ENCODE measurements at places on chromosomes 12 and 14.
A peak's percentile ranks its signal among the peaks of the same experiment; 100 is the strongest.

- no peak for DNase-seq
Observed at GRCh38 chr14:89264196-89264800, 152.7 kb downstream of the FOXN3 start.

- no peak for DNase-seq
Observed at GRCh38 chr14:103161054-103161397, 37.8 kb downstream of the TNFAIP2 start.

DNA sequence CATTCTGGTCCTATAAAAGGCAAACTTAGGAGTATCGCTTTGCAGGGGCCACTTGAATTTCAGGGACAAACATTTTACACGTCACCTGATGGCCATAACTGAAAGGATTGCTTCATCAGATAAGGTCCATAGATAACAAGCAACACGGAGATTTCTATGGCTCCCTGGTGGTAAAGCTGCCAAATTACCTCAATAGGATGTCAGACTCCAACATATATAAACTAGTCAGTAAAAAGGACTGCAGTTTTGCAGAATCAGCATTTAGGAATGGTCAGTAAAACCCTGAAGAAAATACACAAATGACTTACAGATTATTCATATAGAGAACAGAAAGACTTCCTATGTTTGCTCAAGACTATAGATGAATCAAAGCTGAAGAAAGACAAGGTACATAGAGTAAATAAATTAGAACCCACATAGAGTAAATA is 66.1 kb upstream of the GRIP1 start:
- DNase-seq: no peak

- DNase-seq: no peak
Observed at GRCh38 chr12:17215759-17216570, 610.0 kb upstream of the LMO3 start.

GRCh38 chr12:80593766-80594165 is 113.7 kb upstream of the MYF6 start:
- no peak for DNase-seq

GRCh38 chr14:80003138-80003537 is 208.2 kb downstream of the DIO2 start:
- no peak for DNase-seq

DNA sequence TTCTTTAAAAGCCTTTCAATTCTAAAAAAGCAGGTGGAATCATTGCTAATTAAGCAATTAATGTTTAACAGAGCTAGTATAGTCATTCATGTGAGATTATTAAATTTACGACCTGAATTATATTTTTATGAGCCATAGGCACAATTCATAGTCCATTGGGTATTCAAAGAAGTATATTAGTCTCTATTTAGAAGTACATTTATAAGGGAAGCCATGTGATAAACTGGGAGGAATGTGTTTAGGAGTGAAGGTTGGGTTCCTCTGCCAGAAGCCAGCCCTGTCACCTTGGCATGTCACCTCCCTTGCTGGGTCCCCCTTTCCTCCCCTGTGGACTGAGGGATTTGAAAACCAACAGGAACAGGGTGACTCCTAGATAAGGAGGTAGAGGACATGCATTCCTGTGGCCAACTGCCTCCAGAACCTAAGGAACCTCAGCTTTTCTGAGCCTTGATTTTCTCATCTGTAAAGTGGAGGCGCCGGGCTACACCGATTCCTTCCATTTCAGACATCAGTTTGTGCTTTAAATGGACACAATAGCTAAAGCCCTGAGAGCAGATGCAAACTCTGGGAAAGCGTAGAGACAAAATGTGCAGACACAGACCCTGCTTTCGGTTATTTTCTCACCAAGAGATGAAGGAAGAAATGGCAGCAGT is 5.4 kb upstream of the KRT2 start:
- no peak for DNase-seq

DNA sequence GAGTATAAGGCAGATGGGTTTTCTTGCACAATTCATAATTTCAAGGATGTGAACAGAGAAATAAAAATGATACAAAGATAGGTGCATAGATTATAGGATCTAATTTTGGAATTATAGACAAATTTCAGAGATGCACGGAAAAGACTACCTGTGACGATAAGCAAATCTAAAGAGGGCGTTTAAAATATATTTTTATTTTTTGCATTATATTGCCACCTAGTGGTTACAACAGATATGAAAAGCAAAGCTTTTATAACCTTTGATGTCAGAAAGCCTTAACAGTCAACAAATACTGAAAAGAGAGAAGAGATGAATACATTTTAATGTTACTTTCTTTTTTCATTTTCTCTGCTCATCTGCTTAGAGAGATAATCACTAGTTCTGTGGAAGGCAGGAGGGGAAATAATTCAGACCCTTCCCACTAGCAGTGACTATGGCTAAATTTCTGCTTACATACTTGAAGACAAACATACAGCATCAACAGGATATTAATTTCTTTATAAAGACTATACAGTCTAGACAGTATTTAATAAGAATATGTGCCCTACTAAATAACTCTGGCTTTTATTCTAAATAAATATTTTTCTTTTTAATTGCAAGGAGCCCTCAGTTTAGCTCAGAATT is 46.3 kb downstream of the NTS start:
- DNase-seq: peak; percentile 1

GRCh38 chr12:75790219-75790618 is 241.4 kb downstream of the PHLDA1 start:
- DNase-seq: no peak

GRCh38 chr14:61536661-61537562 is 158.4 kb upstream of the HIF1A start:
- no peak for DNase-seq

DNA sequence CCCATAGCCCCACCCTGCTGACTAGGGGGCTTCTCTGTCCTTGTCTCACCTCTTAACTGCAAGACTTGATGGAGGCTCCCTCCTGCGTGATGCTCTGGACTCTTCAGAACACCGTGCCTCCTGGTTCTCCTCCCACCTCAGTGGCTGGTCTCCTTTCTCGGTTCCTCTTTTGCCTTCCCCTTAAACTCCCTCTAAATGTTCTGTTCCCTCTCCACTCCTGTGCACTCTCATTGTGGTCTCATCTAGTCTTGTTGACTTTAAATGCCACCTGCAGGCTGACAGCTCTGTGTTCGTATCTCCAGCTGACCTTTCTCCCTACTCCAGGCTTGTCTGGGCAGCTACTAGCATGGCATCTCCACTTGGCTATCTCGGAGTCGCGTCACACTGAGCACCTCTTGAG is 28.3 kb downstream of the DYNC1H1 start:
- DNase-seq: no peak

- DNase-seq: no peak
Observed at GRCh38 chr12:103197725-103198388, 240.4 kb downstream of the ASCL1 start.

GRCh38 chr14:37697489-37698121 is 102.2 kb downstream of the TTC6 start:
- DNase-seq: no peak

DNA sequence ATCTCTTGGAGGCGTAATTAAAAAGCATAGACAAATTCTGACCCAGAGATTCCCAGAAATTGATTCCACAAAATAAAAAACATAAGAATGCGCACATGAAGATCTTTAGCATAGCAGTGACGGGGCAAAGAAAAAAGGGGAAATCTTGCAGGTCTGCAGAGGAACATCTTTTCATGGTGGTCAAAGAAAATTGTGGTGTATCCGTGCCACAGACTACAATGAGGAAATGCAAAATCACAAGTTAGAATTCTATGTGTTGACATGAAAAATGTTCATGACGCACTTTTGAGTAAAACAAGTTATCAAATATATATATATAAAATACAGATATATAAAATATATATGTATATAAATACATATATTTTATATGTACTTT is 101.6 kb downstream of the RIMBP2 start:
- DNase-seq: no peak

DNA sequence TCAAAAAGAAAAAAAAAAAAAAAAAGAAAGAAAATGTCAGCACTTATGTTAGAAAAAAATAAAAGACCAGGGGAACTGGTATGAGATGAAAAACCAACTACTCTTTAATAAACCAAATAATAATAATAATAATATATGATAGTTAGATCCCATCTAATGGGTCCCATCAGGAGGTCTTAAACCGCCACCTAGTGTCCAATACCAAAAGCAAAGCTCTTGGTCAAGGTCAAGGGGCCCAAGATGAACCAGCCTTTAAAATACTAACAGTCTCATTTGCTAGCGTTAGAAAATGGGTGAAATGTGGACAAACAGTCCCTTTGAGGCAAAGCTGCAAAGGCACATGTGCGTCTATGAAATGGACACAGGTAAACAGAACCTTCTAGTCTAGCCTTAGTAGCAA is 12.3 kb downstream of the BRAP start:
- DNase-seq: peak; percentile 8

DNA sequence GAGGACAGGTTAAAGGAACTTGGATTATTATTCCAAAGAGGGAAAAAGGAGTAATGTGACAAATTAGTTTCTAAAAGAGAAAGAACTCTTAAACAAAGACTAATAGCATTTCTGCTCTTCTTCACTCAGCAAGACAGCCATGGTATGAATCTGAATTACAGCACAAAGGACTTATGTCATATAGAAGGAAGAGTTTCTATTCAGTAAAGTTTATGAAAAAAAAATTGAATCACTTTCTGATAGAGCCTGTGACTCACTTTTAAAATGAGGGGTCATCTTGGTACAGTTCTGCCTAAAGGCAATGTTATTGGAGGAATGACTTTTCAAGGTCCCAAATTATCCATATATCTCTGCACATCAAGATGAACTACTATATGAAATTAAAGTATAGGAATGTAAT is 101.7 kb downstream of the DUSP6 start:
- DNase-seq: no peak

DNA sequence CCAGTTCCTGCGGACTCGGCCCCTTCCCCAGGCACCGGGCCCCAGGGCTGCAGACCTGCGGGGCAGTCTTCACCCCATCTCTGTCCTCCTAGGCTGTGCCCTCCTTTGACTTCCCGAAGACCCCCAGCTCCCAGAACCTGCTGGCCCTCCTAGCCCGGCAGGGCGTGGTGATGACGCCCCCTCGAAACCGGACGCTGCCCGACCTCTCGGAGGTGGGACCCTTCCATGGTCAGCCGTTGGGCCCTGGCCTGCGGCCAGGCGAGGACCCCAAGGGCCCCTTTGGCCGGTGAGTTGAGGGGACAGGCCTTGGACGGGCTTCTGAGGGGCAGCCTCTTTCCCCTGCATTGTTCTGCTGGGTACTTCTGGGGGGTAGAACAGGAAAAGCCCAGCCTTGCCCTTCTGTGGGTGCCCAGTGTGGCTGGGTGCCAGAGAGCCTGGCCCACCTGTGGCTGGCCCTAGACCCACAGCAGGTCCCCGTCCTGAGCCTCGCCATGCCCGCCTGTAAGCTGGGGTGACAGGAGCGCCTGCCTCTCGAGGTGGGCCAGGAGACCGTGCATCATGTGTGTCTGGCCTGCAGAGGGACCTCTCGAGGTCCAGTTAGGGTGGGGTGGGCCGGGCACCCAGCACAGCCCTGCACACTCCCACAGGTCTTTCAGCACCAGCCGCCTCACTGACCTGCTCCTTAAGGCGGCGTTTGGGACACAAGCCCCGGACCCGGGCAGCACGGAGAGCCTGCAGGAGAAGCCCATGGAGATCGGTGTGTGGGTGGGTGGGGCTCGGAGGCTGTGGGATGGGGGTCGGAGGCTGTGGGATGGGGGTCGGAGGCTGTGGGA is 12.6 kb upstream of the PUS1 start:
- DNase-seq: no peak

DNA sequence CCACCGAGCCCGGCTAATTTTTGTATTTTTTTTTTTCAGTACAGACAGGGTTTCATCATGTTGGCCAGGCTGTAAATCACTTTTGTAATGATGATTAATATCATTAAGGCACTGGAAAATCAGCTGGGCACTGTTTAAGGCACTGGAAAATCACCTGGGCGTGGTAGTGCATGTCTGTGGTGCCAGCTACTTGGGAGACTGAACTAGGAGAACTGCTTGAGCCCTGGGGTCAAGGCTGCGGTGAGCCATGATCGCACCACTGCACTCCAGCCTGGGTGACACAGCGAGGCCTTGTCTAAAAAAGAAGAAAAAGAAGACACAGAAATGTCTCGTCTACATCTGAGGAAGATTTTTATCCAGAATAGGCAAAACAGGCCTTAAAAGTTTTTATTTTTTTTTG is 12.7 kb downstream of the SLC11A2 start:
- DNase-seq: no peak

DNA sequence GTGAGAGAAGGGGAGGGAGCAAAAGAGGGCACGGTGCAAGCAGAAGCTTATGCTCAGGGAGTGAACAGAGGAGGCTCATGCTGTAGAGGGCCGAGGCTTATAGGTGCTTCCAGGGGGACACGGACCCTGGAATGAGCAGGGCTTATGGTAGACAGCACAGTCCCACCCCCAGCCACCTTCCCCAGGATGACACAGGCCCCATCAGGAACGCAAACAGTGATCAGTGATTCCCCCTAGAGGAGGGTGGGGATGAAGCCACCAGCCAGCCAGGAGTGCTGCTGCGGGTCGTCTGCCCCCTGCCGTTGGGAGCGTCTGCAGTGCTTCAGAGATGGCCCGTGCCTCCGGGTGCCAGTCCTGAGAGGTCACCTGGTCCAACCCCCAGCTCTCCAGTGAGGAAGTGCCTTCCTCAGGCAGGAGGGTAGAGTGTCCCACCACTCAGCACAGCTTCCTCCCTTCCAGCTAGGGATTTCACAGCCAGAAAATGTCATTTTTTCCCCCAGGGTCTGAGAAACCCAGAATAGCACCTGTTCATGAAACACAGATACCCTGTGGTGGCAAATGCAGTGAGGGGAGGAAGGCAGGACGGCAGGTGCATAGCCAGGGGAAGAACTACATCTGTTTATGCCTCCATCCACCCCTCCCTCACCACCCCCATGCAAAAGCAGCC is 60.7 kb downstream of the SLC6A12 start:
- peak; percentile 75 for DNase-seq

- DNase-seq: no peak
Observed at GRCh38 chr14:38469156-38469555, 213.3 kb upstream of the CLEC14A start.

DNA sequence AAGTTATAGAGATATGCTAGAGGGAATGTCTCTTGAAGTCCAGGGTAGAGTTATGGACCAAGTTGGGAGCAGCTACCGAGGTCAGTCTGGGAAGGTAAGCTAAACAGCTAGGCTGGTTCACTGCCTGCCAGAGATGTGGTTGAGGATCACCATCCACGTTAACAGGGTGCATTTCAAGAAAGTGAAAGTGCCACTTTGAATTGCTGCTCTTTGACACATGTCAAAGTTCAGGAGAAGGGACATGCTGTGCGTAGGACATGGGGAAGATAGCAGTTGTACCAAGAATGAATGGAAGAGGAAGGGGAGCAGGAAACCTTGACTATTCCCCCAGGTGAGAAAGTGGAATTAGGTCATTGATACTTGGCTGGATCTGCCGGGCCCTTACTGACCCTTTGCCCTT is 49.5 kb downstream of the MAX start:
- no peak for DNase-seq

Data from NCI-H524 (cell line).